Vagina (tissue), 2 donors: ENCODE measurements at places on chromosomes 1 and 21.

DNA sequence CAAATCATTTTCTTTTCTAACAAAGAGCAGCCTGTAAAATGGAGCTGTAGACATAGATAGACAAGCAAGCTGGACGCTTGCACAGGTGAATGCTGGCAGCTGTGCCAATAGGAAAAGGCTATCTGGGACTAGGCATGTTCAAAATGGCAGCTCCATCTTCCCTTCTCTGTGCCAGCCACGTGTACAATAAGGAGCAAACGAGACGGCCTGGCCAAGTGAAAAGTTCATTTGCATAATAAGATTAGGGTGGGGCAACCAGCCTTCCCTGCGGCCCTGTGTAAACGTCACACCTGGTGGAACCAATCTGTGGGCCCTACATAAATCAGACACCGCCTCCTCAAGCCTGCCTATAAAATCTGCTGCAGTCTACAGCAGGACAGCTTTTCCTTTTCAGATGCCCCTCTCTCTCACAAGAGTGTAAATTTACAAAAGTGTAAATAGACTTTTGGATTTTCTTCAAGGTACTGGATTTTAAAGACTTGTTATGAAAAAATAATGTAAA is 16.6 kb upstream of the EDEM3 start:
- no peaks in the 10 kb centered on the region for H3K36me3 ChIP-seq
- DNase-seq: no peak
- H3K27me3 ChIP-seq: no peaks in the 10 kb centered on the region
- no peak overlapping the region for H3K27ac ChIP-seq
- H3K4me3 ChIP-seq: no peak overlapping the region

- H3K36me3 ChIP-seq: no peaks in the 10 kb centered on the region
- H3K4me1 ChIP-seq: no peaks in the 10 kb centered on the region
- no peaks in the 10 kb centered on the region for H3K27me3 ChIP-seq
- H3K27ac ChIP-seq: no peak overlapping the region
- H3K4me3 ChIP-seq: no peak overlapping the region
Observed at GRCh38 chr1:107263291-107263915, 122.6 kb downstream of the NTNG1 start.

DNA sequence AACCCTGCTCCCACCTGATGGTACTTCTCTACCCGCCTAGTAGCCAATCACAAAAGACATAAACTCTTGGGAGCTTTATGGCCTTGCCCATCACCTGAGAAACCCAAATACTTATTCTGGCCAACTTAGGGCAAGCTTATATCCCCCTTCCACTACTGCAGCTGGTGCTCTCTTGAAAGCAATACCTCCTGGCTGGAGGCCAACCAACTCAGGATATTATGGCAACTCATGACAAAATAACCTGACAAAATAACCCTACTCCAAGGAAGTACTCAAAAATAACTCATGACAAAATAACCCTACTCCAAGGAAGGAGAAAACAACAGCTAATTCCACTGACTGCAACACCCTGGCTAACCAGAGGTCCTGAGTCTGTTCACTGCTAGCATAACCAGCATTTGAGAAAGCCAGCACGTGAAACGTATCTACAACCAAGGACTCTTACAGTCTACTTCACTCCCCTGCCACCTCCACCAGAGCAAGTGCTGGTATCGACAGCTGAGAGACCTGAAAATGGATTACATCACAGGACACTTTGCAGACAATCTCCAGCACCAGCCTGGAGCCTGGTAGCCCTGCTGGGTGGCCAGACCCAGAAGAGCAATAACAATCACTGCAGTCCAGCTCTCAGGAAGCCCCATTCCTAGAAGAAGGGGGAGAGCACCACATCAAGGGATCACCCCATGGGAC is 179.9 kb downstream of the COL24A1 start:
- no peaks in the 10 kb centered on the region for H3K4me1 ChIP-seq
- H3K27me3 ChIP-seq: no peaks in the 10 kb centered on the region
- H3K4me3 ChIP-seq: no peak overlapping the region
- no peak for DNase-seq
- no peak overlapping the region for H3K27ac ChIP-seq

DNA sequence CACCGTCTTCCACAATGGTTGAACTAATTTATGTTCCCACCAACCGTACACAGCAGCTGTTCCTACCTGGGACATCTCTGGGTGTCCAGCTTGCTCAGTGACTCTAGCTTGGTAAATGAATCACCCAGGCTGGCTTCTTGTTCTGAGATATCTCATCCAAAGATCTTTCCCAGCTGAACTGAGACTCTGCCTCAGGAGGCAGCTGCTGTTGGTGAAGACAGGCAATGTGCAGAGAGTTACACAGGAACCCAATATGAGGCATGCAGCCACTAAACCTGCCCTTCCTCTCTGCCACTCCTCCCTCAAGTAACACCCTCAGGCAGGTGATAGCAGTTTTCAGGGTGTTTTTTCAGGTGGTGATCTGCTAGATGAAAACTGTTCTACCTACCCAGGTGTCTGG is 14.0 kb upstream of the FOXO6 start:
- H3K36me3 ChIP-seq: no peaks in the 10 kb centered on the region
- H3K4me3 ChIP-seq: no peak overlapping the region
- H3K4me1 ChIP-seq: no peaks in the 10 kb centered on the region
- no peaks in the 10 kb centered on the region for H3K27me3 ChIP-seq

DNA sequence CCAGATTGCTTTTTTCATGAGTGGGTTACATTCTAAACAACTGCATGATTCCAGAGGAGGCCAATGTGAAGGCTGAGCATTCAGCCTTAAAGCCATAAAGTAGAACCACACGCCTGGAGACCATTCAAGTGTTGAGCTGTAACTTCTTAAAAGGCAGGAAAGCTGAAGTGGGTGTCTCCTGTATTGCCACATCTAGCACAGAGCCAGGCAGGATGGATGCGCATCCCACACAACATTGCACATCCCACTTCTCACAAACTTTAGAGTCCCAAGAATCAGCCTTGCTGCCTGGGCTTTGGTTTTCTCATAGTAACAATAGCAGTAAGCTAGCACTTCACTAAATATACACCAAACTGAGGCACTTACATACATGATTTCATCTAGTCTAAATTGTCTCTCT is 151.7 kb downstream of the DAB1 start:
- H3K27ac ChIP-seq: no peak overlapping the region
- H3K27me3 ChIP-seq: no peaks in the 10 kb centered on the region

DNA sequence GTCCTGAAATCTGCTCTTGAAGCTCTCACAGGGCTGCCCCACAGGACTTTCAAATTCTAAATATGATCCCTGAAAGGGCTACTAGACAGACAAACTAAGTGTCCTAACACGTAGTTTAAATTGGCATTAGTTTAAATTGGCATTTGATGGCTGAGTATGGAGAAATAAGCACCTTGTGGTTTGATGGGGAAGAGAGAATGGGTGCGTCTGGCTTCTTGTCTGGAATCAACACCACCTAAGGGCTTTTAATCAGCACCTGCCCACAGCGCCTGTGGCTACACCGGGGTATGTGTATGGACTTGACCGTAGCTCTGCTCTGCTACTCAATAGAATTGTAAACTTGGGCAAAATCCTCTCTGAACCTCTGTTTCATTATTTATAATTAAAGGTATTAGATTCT is 5.7 kb upstream of the LAMB3 start:
- no peak overlapping the region for H3K4me3 ChIP-seq
- no peaks in the 10 kb centered on the region for H3K27me3 ChIP-seq
- H3K36me3 ChIP-seq: no peaks in the 10 kb centered on the region
